ENCODE measurements at places on chromosomes 4 and X.

- no peak for DNase-seq
These were observed 76.1 kb downstream of the LRBA start for GRCh38 chr4:150938873-150939499.

DNA sequence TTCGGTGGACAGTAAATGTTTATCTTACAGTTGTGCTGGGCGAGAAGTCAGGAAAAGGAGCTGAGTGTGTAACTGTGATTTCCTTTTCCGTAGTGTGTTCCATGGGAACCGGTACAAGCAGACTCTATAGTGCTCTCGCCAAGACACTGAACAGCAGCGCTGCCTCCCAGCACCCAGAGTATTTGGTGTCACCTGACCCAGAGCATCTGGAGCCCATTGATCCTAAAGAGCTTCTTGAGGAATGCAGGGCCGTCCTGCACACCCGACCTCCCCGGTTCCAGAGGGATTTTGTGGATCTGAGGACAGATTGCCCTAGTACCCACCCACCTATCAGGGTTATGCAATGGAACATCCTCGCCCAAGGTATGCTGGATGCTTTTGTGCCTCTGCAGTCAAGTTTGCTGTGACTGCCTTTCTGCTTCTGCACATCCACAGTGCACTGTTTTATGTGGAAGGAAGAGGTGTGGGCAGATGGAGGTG, 27.4 kb downstream of the NOCT start:
- DNase-seq, result no peak

DNA sequence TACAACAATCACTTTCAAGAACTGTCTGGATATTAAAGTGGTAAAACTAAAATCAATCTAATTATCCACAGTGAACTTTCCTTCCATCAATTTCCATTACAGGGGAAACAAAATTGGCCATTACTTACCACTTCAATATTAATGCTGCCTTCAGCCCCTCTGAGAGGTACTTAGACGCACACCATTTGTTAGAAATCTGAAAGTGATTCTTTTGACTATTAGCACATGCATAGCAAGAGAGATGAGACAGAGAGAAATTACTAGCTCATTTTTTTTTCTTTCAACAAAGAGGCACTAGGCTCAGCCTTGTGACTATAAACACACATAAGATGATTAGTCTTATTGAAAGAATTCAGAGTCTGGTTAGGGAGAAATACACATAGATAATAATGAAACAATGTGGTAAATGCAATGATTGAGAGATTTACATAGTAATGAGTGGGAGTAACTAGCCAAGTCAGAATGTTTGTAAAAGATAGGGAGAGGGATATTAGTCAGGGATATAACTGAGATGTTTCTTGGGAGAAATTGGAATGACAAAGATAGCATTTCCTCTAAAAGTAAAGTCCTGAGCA, 93.3 kb downstream of the YIPF7 start:
- DNase-seq, result no peak

- DNase-seq, result no peak
These were observed 64.9 kb downstream of the N4BP2 start for GRCh38 chr4:40121515-40121914.

GRCh38 chr4:145936997-145937901, 1.4 kb downstream of the ZNF827 start:
- DNase-seq, result peak; percentile 76

DNA sequence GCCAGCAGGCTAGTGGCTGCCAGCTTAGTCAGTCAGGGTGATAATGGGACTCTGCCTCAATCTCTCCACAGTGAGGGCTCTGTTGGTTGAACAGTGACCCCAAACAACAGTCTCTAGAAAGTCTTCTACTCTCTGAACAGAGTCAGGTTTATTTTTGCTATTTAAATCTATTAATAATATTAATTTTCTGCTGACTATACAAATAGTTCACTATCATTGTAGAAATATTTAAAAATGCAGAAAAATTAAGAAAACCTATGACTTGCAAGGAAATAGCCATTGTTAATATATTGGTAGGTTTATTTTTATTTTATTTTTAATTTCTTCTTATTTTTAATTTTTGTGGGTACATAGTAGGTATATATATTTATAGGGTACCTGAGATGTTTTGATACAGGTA, 67.9 kb upstream of the AADAT start:
- DNase-seq, result no peak

- DNase-seq, result no peak
These were observed 506.2 kb downstream of the FSTL5 start for GRCh38 chr4:161657616-161658015.

DNA sequence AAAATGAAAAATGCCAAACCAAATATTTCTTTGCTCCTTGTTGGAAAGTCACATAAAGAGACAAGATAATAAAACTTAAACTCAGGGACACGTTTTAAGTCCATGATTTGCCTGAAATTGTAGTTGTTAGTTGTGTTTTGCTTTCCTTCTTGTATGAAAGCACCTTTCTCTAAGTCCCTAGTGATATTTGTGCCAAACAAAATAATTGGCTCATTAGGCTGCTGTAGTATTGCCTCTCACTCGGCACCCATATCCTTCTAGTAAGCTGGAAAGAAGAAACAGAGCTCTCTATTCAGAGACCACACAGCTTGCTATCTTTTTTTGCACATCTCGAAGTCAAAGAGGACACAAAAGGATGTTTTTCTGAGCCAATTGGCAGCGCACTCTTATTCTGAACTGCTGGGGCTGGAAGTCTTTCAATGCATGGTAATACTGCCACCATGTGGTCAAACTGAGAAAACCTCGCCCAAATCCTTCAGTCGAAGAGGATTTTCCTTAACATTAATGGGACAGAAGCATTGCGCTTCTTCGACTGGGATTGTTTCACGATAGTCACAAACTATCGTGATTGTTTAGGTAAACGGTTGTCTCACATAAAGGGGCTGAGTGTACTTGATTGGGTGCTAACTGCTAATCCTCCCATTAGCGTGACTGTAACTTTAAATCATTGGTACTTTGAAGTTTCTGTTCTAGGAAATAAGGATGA, 571.9 kb upstream of the LCORL start:
- no peak for DNase-seq

- no peak for DNase-seq
These were observed 9.2 kb upstream of the MSN start for GRCh38 chrX:65658229-65658628.

- no peak for DNase-seq
These were observed 72.9 kb upstream of the PRDM5 start for GRCh38 chr4:120995266-120996010.

GRCh38 chrX:7346021-7346420, 198.1 kb upstream of the PUDP start:
- no peak for DNase-seq

DNA sequence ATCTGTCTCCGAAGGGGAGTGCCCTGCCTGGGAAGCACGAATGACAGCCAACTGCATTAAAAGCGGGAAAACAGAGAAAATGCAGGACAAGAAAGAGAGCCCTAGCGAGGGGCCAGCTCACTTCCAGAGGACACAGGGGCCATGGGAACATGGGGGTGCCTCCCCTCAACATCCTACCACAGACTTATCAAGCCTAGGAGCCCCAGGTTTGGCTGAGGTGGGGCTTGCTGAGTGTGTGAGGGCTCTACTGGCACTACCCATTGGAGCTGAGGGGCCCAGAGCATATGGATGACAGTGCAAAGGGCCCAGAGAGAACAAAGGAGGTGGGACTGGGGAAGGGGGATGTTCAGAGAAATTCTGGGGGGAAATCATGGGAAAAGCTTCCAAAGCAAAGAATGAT, 101.8 kb downstream of the PJA1 start:
- DNase-seq, result no peak

- no peak for DNase-seq
These were observed 58.6 kb upstream of the CXCL8 start for GRCh38 chr4:73681776-73682175.

DNA sequence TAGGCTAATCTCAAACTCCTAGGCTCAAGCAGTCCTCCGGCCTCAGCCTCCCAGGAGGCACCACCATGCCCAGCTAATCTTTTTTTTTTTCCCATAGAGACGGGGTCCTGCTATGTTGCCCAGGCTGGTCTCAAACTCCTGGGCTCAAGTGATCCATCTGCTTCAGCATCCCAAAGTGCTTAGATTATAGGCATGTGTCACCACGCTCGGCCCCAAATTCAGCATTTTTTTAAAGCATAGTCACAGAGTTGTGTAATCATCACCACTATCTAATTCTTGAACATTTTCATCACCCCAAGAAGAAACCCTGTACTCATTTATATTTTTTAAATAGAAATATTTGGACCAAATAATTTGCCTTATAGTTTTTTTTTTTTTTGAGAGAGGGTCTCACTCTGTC, 10.3 kb downstream of the CENPI start:
- no peak for DNase-seq

GRCh38 chr4:116005037-116005805, 891.8 kb upstream of the NDST4 start:
- no peak for DNase-seq

GRCh38 chrX:132778917-132779316, 179.5 kb downstream of the HS6ST2 start:
- DNase-seq, result no peak

GRCh38 chr4:87232216-87232615, 11.8 kb upstream of the KLHL8 start:
- no peak for DNase-seq

GRCh38 chr4:185204238-185204910, 574 bp upstream of the CFAP97 start:
- no peak for DNase-seq

DNA sequence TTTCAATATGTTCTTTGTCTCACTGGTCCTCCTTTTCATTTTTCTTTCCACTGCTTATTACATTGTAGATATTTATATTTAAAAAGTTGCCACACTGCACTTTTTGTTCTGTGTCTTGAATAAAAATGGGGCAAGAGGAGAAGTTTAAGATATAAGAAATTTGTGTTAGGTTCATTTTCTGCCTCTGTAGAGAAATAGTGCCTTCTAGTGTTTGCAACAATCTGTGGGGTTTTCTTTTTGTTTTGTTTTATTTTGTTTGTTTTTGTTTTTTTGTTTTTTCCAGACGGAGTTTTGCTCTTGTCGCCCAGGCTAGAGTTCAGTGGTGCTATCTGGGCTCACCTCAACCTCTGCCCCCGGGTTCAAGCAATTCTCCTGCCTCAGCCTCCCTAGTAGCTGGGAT, 20.1 kb upstream of the SMIM14 start:
- DNase-seq, result no peak

- no peak for DNase-seq
These were observed 116.7 kb downstream of the TMA16 start for GRCh38 chr4:163611182-163611581.

DNA sequence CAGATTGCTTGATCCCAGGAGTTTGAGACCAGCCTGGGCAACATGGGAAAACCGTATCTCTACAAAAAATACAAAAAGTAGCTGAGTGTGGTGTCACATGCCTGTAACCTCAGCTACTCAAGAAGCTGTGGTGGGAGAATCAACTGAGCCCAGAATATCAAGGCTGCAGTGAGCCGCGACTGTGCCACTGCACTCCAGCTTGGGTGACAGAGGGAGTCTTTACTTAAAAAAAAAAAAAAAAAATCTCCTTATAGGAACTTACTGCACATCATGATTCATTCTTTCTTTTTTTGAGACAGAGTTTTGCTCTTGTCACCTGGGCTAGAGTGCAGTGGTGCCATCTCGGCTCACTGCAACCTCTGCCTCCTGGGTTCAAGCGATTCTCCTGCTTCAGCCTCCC, 24.3 kb downstream of the UPF3B start:
- no peak for DNase-seq

GRCh38 chr4:148786699-148787098, 344.5 kb upstream of the NR3C2 start:
- no peak for DNase-seq
